Activated T-cell treated with anti-CD3 and anti-CD28 coated beads for 24 hours (primary cell): ENCODE measurements at places on chromosomes 3 and 15.

- no peak for DNase-seq
Measured at GRCh38 chr3:185149591-185149990, 3.3 kb downstream of the C3orf70 start.

GRCh38 chr3:143278721-143279120, 159.2 kb downstream of the CHST2 start:
- DNase-seq: no peak

DNA sequence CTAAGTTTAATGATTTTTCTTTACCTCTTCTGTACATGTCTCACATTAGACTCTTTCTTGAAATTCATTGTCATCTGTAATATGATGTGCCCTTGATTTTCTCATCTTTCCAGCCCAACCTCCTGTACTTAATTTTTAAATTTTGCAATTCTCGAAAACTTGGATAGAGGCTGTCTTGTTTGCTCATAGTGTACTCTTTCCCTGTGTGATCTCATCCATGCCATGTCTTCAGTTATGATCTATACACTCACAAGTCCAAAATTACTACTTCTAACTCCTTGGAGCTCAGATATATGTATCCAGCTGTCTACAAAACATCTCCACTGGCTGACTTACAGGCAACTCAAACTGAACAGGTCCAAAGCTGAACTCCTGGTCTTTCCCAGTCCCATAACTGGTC, 42.2 kb downstream of the CD200 start:
- DNase-seq: no peak

GRCh38 chr3:150255413-150255812, 152.7 kb upstream of the TSC22D2 start:
- no peak for DNase-seq

GRCh38 chr3:141425523-141426233, 57.4 kb downstream of the ZBTB38 start:
- no peak for DNase-seq

DNA sequence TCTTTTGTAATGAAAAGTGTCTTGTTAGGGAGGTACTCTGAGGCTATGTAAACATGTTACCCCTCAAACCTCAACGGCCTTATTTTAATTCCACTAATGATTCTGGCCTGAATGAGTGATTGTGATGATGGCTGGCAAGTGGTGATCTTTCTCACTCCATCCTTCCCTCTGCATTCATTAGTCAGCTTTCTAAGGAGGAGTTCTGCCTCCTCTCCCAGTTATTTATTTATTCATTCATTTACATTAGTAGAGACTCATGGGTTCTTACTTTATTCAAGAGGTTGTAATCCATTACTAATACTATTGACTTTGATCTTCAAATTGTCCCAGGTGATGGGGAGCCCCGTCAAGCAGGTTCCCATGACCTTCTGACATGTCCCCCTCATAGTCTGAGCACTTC, 35.3 kb downstream of the GNB5 start:
- DNase-seq: no peak

DNA sequence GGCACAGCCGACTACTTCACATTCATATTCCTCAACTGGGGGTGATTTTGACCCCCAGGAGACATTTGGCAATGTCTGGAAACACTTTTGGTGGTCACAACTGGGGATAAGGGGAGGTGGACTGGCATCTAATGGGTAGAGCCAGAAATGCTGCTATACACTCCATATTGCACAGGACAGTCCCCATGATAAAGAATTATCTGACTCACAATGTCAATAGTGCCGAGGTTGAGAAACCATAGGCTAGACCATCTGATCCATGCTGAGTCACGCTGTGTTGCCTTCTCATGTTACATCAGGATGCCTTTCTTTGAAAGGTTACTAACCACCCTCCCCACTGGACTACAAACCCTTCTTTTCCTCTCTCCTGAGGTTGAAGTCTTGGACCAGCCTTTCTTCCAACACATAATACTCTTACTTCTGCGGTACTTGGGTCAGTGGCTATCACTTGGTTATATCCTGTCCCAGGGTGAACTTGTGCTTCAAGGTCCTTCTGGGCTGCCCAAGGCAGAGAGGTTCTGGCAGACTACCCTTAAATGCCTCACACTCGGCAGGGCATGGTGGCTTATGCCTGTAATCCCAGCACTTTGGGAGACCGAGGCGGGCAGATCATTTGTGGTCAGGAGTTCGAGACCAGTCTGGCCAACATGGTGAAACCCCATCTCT, 68.8 kb downstream of the CTNNB1 start:
- DNase-seq: no peak

- no peak for DNase-seq
Measured at GRCh38 chr15:68691705-68692104, 112.9 kb downstream of the CORO2B start.

- DNase-seq: no peak
Measured at GRCh38 chr15:52710050-52710707, 31.0 kb upstream of the ATOSA start.

- DNase-seq: no peak
Measured at GRCh38 chr3:49908373-49909199, 4.9 kb upstream of the MST1R start.
